Cortex of kidney (tissue), 1 donor: ENCODE measurements at places on chromosomes 16 and 17.

- DNase-seq = no peak
Observed at GRCh38 chr17:81517009-81517338, 4.4 kb upstream of the ACTG1 start.

DNA sequence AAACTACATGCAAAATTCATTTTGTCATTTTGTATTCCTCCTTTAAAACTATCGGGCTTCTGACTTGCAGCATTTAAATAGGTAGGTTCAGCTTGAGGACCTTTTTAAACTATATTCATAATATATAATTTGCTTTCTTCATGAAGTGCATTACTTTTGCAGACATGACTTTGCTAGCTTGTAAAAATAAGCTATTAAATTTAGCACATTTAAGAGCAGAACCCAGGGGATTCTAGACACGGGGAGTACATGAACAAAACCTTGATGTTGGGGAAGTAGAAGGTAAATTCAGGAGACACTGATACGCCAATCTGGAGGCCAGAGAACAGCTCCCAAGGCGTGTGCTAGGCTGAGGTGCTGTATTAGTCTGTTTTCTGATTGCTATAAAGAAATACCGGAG, 32.3 kb upstream of the NUDT7 start:
- no peak for DNase-seq

- DNase-seq = no peak
Observed at GRCh38 chr17:80262291-80262690, 1.6 kb downstream of the RNF213 start.

- no peak for DNase-seq
Observed at GRCh38 chr17:80315517-80316182, 55.0 kb downstream of the RNF213 start.

DNA sequence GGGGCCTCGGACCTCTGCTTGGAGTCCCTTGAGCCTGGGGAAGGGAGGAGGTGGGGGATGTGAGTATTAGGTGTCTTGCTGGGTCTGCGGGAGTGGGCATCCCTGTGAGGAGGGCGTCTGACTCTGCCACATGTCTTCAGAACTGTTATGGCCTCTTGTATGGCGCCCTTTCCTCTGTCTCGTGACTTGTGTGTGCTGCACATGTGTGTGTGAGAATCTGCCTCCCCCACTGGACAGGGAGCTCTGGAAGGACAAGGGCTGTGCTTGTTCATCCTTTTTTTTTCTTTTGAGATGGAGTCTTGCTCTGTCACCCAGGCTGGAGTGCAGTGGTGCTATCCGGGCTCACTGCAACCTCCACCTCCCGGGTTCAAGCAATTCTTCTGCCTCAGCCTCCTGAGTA, 33.4 kb downstream of the ARHGAP23 start:
- DNase-seq = no peak

- DNase-seq = no peak
Observed at GRCh38 chr16:49419862-49420261, 46.3 kb downstream of the C16orf78 start.

GRCh38 chr17:34107019-34107418, 148.1 kb upstream of the CCL2 start:
- DNase-seq = no peak

- no peak for DNase-seq
Observed at GRCh38 chr17:17181666-17182597, 24.2 kb downstream of the PLD6 start.

GRCh38 chr17:77783991-77784820, 174.3 kb upstream of the TNRC6C start:
- no peak for DNase-seq

DNA sequence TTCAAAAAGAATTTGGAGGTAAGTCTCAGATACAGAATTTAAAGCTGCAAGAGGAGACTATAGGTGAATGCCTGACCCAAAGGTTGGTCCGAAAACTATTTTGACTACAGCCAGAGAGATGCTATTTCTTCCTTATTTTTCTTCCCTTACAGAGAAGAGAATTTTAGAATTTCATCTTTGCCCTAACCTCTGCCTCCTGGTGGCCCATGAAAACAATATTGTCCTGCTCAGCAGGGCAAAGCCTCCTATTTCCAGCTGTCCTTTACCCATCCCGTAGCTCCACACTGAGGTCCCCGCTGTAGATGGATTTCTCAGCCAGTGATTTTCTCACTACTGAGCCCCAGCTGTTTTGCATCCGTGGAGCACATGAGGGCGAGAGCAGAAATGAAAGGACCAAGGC, 24.6 kb downstream of the HOXB1 start:
- DNase-seq = no peak

GRCh38 chr17:63171428-63172393, 205.7 kb downstream of the TANC2 start:
- DNase-seq = no peak

GRCh38 chr17:79137789-79138165, 63.2 kb downstream of the ENGASE start:
- no peak for DNase-seq

DNA sequence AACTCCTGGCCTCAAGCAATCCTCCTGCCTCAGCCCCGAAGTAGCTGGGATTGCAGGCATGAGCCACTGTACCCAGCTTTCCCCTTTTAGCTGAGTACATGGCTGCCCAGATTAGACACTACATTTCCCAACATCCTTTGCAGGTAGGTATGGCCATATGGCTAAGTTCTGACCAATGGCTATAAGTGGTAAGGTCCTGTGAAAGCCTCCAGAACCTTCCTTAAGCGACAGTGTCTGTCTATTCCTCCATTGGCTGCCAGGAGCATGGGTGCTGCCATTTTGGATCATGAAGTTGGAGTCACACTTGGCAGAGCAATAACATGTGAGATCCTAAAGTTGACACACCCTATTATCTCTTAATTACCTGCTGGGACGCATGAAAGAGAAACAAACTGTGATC, 24.4 kb upstream of the CRHR1 start:
- DNase-seq = no peak

DNA sequence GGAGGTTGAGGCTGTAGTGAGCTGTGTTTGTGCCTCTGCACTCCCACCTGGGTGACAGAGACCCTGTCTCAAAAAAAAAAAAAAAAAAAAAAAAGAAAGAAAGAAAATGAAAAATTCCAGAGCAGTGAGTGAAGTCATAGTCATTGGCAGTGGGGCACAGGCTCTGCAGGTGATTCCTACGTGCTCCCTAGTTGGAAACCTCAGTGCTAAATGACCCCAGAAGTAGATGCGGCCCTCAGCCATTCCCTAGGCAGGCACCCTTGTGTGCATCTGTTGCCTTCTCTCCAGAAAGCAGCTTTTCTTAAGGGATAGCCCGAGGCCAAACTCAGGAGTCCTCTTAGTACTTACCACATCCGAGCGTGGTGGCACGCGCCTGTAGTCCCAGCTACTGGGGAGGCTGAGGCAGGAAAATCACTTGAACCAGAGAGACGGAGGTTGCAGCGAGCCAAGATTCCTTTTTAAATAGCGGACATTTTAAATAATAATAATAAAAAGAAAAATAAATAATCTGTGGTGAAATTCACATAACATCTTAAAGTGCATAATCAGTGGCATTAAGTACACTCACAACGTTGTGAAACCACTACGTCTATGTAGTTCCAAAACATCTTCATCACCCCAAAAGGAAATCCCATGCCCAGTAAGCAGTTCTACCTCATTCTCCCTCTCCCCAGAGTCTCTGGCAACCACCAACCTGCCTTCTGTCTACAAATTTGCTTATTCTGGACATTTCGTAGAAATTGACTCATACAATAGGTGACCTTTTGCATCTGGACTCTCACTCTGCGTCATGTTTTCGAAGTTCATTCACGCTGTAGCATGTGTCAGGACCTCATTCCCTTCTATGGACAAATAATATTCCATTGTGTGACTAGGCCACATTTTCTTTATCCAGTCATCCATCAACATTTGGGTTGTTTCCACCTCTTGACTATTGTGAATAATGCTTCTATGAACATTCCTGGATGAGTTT, 12.5 kb upstream of the SPHK1 start:
- DNase-seq = no peak

DNA sequence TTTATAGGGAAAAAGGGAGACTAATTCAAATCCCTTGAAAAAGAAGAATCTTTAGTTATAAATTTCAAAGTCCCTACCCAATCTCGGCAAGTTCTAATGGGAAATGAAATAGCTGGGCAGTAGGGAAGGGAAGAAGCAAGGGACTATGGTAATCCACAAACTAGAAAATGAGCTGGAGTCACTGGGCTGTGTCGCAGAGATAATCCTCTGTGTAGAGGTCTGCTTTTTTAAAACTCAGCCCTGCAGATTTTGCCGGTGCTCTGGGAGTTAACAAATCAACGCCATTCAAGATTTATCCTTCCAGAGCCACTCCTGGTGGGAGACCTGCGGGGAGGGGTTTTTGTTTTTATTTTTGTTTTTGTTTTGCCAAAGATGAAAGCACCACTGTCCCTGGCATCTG, 20.8 kb downstream of the SNX11 start:
- DNase-seq = no peak

GRCh38 chr17:72705905-72706395, 386.5 kb downstream of the SLC39A11 start:
- DNase-seq = no peak

GRCh38 chr16:55392701-55393100, 68.7 kb downstream of the IRX6 start:
- no peak for DNase-seq

DNA sequence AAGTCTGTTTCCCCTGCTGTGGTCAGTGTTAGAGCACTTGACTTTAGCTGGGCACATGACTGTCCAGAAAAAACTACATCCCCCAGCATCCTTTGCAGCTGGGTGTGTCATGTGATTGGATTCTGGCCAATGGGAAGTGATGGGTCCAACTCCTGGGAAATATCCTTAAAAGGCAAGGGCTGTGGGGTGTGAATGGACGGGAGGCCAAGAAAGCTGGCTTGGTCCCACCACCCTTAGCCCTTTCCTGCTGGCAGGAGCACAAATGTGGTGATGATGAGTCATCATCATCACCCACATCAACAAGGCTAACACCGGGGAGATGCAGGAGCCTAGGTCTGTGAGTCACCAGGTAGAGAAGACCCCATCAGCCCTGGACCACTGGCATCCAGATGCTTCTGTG, 341.7 kb downstream of the C16orf95 start:
- DNase-seq = no peak

GRCh38 chr17:75970011-75970523, 8.9 kb downstream of the ACOX1 start:
- no peak for DNase-seq

- DNase-seq = no peak
Observed at GRCh38 chr16:73735018-73735417, 561.6 kb upstream of the PSMD7 start.

DNA sequence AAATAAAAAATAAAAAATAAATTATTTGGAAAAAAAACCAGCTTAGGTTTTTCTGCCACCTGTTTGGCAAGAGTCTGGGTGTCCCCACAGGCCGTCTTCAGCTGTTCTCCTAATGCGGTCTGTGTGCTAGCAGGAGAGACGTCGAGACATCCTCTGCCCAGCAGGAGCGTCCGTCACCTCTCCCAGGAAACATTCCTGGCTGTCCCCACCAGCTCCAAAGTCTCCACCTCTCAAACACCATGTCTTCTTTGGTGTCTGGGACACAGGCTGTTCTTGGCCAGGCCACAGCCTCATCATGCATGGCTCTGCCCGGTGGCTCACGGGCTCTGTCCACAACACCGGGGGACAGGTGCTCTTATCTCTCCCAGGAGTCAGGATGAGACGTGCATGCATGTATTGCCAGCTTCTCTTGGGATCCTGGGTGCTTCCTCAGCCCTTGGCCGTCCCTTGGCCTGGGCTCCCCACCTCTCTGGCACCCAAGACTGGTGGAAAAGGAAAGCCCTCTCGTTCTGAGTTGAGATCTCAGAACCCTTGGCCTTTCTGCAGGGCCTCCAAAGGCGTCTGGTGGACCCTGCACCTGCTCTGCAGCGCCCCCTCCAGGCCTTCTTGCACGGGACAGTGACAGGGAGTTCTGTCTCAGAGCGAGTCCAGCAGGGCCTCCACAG, 84.9 kb upstream of the CBX4 start:
- no peak for DNase-seq

- no peak for DNase-seq
Observed at GRCh38 chr16:2827374-2827791, 2.7 kb upstream of the ZG16B start.

GRCh38 chr17:14582996-14583395, 282.1 kb downstream of the HS3ST3B1 start:
- DNase-seq = no peak

DNA sequence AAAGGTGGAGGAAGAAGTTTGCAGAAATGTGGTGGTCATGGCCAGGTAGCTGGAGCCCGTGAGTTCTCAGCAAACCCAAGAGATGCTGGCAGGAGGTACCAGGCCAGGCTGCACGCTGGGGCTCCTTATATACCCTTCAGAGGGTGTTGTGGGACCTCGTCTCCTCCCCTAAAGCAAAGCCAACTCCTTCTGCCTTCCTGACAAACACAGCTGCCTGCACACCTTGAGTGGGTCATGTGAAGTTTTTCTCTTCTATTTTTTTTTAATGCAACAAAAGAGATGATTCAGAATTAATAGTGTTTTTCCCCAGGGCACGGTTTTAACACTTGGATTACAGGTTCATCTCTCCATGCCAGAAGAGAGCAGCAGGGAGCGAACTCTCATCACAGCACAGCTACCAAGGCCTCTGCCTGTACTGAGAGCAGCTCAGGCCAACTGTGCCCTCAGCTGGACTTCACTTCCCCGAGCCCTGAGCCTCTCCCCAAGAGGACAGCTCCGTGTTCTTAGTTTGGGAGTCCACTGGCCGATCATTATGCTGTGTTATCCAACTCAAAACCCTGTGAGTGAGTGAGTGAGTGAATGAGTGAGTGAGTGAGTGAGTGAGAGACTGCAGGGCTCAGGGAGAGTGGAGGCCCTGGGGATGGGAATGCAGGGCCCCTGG, at the start of gene KRT15:
Gene KRT15, minus strand, starts transcription at position 102 of the 661 bp plus-strand sequence. Its CDS starts 63 bp downstream, at position 39.
- DNase-seq = no peak

GRCh38 chr17:29905086-29905878, 24.7 kb downstream of the SSH2 start:
- DNase-seq = no peak

DNA sequence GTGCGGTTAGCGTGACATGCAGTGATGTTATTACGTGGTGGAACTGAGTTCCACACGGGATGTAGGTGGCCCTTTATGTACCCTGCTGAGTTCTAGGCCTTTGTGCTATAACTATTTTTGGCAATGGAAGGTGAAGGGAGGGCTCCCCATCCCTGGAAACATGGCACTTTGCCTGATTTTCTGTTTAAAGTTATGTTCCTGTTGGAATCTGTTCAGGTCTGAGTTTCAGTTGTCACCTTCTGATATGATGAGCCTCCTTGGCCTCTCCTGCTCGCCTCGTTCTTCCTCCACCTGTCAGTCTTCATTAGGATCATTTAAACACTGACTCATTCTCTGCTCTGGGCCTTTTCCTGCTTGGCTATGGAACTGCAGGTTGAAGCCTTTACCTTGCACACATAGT, 200.6 kb downstream of the FTO start:
- DNase-seq = no peak

- no peak for DNase-seq
Observed at GRCh38 chr17:40069751-40070708, 7.3 kb downstream of the THRA start.

DNA sequence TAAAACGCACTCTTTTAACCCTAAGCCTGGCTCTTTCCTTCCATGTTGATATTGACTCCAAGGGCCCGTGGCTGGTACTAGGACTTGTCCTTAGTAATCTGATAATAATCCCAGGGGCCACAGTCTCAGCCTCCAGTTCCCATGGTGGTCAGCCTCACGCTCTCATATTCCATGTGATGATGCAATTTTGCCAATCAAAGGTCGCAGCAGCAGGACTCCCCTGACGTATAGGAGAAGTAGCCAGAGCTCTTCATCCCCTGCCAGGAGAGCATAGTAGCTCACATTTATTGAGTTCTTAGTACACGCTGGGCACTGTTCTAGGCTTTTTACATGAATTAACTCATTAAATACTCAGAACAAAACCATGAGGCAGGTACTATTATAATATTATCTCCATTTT, 42.4 kb downstream of the CD300LF start:
- no peak for DNase-seq
